ENCODE measurements at places on chromosomes 7 and 10. TPM values are rescaled to one million over a fixed set of nuclear protein-coding genes. Genes with fewer than 3 reads are reported as not detected.

DNA sequence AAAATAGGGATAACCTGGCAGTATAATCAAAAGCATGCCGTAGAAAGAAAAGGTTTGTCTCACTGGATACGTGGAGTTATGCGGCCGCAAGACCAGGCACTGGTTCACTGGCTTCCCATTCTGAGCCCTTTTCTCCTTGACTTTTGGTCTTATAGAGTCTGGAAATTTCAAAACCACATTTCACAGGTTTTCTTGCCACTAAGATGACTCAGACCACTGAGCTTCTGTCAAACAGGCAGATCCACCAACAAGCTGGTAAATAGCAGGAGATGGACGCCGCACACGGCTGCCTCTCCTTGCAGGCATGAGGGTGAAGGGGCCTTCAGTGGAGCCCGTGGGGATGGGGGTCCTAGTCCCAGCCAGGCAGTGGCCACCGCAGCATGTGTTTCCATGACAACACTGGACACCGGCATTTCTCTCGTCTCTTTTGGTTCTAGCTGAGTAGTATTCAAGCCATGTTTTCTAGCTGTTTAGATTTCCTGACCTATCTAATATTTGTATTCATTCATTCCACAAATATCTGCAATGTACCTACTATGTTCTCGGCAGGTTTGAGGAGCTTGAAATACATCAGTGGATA lies 55.5 kb downstream of the KLF6 start:
- no peak overlapping the region for H3K4me3 ChIP-seq
- H3K27me3 ChIP-seq, result no peaks in the 10 kb centered on the region
- DNase-seq, result no peak

DNA sequence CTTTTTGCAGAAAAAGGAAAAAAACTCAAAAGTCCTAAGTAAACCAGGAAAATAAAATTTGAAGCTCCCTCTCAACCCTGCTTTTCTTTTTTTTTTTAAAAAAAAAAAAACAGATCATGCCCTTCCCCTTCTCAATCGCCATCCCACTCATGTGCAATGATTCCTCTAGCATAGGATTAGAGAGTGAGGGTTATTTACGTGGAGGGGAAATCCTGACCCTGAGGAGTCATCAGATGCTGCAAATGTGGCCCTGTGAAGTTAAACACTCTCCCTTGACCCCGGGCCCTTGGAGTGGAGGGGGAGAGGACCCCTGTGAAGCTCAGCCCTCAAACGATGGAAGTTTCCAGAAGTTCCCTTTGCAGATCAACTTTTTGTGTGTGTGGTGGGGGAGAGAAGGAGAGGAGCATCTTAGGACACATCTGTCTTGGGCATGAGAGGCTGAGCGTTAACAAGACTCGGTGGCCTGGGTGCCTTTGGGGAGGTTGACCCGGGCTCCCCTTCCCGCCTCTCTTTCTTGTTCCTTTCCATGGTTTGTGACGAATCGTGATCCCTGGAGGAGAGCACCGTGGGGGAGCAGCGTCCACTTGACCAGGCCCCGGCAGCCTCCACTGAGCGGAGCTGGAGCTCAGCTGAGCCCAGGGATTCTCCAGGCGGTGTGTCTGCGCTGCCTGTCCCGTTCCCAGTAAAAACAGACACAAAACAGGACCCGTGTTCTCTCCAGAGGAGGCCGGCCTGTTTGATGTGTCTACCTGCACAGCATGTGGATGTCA lies 1.5 kb upstream of the SHH start:
- peaks cover 58% of the 10 kb centered on the region for H3K27me3 ChIP-seq
- DNase-seq, result peak; percentile 56
- H3K4me3 ChIP-seq, result no peak overlapping the region

GRCh38 chr10:85666102-85666501 lies 700.5 kb downstream of the GRID1 start:
- no peaks in the 10 kb centered on the region for H3K36me3 ChIP-seq
- no peak for DNase-seq
- no peak overlapping the region for H3K27ac ChIP-seq

GRCh38 chr7:50285269-50285668 lies 19.2 kb upstream of the IKZF1 start:
- no peaks in the 10 kb centered on the region for H3K36me3 ChIP-seq
- H3K4me1 ChIP-seq, result no peaks in the 10 kb centered on the region
- H3K4me3 ChIP-seq, result no peak overlapping the region
- H3K27ac ChIP-seq, result no peak overlapping the region
- no peak for DNase-seq

GRCh38 chr7:135514856-135515255 lies 5.0 kb upstream of the CNOT4 start:
- H3K36me3 ChIP-seq, result no peaks in the 10 kb centered on the region
- no peaks in the 10 kb centered on the region for H3K27me3 ChIP-seq
- no peak for DNase-seq
- peaks cover 4% of the 10 kb centered on the region for H3K4me1 ChIP-seq

DNA sequence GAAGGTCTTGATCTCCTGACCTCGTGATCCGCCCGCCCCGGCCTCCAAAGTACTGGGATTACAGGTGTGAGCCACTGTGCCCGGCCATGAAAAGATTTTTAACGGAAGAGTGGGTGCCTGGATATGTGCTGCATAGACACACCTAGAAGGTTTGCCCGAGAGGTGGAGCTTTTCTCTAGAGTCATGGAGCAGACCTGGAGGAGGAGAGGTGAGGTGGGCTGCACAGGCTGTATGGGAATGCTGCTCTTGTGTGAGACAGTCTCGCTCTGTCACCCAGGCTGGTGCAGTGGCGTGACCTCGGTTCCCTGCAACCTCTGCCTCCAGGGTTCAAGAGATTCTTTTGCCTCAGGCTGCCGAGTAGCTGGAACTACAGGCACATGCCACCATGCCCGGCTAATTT lies 103.3 kb downstream of the ACTR3B start:
- DNase-seq, result no peak
- no peaks in the 10 kb centered on the region for H3K4me1 ChIP-seq
- no peaks in the 10 kb centered on the region for H3K27me3 ChIP-seq
- no peak overlapping the region for H3K27ac ChIP-seq

DNA sequence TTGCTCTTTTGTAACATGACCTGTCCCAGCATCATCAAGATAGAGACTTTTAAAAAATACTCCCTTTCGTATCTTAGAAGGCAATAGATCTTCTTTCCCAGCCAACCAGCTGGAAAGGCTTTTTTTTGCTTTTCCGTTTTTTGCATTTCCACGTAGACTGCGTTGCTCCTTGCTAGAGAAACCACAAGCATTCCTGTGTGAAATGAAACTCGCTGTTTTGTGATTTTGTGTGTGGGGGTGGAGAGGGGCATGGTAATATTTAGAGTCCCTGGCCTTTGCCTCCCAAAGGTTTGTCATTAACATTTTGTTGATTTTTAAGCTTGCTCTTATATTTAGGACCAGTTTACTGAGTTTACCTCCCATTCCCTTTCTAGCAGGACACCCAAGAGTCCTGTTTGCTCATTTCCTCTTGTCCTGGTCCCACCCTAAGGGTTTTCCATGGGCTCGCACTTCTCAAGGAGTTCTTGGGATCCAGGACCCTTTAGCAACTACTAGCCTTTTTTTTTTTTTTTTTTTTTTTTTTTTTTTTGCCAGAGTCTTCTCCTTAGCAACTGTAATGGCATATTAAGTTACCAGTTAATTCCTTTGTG lies 243.6 kb downstream of the BICC1 start:
- no peaks in the 10 kb centered on the region for H3K27me3 ChIP-seq
- no peak overlapping the region for H3K4me3 ChIP-seq
- H3K27ac ChIP-seq, result no peak overlapping the region
- DNase-seq, result no peak

Gene RNLS
- 7.3 TPM for polyA plus RNA-seq

Gene ZNF488
- polyA plus RNA-seq, result 2.2 TPM

Gene ORAI2
- 12.4 TPM for polyA plus RNA-seq

Gene GUSB
- polyA plus RNA-seq, result 70.5 TPM
